CD4-positive, CD25-positive, alpha-beta regulatory T cell (primary cell): ENCODE measurements at places on chromosomes 5 and 9. TPM values are rescaled to one million over a fixed set of nuclear protein-coding genes. Genes with fewer than 3 reads are reported as not detected.

Gene PHF24
- not detected for polyA plus RNA-seq

Gene SLC27A6
- polyA plus RNA-seq: not detected

Gene HSPA9
- 113 TPM for polyA plus RNA-seq

Gene ADAMTS2
- polyA plus RNA-seq: not detected

Gene MORN5
- polyA plus RNA-seq: not detected

Gene FYB1
- polyA plus RNA-seq: 254 TPM

Gene SH2D3C
- 17.9 TPM for polyA plus RNA-seq

Gene HSPA4
- polyA plus RNA-seq: 38.7 TPM

Gene ADAMTS6
- 0.18 TPM for polyA plus RNA-seq

Gene NTNG2
- 1.2 TPM for polyA plus RNA-seq

Gene DRD1
- polyA plus RNA-seq: not detected

Gene TMEM38B
- 18.2 TPM for polyA plus RNA-seq

Gene CAMK2A
- not detected for polyA plus RNA-seq

Gene SHOC1
- not detected for polyA plus RNA-seq

Gene NOXA1
- polyA plus RNA-seq: 1.00 TPM

Gene DDX41
- 41.8 TPM for polyA plus RNA-seq

Gene PPP3R2
- polyA plus RNA-seq: not detected

Gene CFAP90
- polyA plus RNA-seq: not detected

Gene ZNF462
- polyA plus RNA-seq: not detected

Gene ZNF454
- not detected for polyA plus RNA-seq

Gene ZDHHC11
- not detected for polyA plus RNA-seq

Gene AQP7
- polyA plus RNA-seq: 0.45 TPM

Gene IGFBPL1
- not detected for polyA plus RNA-seq

Gene GKAP1
- polyA plus RNA-seq: 4.2 TPM

Gene HAVCR1
- polyA plus RNA-seq: 1.7 TPM

Gene BARX1
- polyA plus RNA-seq: not detected

Gene PAEP
- not detected for polyA plus RNA-seq

Gene FCN2
- not detected for polyA plus RNA-seq

Gene KIF20A
- polyA plus RNA-seq: 1.1 TPM

Gene GPR150
- 0.77 TPM for polyA plus RNA-seq

Gene BARHL1
- not detected for polyA plus RNA-seq

Gene PCDHA8
- not detected for polyA plus RNA-seq
